ENCODE measurements at places on chromosomes 12 and 14.

DNA sequence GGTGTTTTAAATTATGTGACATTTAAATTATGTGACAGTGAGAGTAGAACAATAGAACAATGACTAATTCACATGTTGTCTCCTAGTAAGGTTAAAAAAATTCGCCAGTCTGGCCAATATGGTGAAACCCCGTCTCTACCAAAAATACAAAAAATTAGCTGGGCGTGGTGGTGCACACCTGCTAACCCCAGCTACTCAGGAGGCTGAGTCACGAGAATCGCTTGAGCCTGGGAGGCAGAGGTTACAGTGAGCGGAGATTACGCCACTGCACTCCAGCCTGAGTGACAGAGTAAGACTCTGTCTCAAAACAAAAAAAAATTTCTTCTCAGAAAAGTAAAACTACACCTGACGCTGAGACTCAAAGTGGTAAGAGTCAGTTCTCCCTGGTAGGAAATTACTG, 2.7 kb downstream of the CS start:
- no peak for DNase-seq

GRCh38 chr12:113863455-113863845, 102.7 kb downstream of the RBM19 start:
- DNase-seq = no peak

GRCh38 chr14:52031781-52032180, 37.1 kb downstream of the NID2 start:
- no peak for DNase-seq

DNA sequence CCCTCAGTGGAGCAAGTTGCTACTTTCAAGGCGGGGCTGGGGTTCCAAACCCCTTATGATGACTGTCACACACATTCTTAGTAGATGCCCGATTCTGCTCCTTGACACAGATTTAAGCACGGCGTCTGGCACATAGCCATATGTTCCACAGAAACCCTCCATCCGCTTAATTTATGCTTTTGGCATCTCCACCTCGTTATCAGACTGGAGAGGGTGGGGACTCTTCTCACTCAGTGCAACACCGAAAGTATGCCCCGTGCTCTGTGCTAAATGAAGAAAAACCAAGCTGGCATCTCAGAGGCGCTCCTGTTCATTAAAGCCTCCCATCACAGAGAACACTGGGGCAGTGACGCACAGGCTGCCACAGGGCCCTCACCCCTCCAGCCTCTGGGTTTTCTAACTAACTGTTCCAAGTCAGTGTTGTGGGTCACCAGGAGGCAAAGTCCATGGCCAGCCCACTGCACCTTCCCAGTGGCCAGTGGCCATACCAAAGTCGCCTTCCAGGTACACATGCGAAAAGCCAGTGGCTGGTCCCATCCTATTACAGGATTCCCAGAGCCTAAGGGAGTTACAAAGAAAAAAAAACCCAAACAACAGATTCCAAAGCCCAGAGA, 27.3 kb downstream of the CCDC88C start:
- DNase-seq = no peak

Data from foreskin melanocyte (primary cell).